ENCODE measurements at places on chromosomes 6 and 20.

DNA sequence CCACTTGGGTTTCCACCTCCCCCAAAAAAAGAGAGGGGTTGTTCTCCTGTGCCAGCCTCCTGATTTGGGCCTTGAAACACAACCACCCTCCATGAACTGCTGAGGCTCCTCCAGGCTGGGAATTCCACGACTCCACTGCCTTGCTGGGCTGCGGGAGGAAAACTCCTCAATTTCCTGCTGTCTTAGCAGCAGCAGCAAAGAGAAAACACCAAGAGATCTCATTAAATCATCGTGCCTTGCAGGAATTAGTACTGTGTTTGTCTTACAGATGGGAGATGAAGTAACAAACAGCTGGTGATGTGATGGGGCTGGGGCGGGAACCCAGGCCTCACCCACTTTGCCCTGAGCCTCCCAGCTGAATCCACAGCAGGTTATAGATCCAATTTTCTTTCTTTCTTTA is 29.0 kb downstream of the BPIFB1 start:
- no peak for DNase-seq

GRCh38 chr6:156689656-156690055 is 87.5 kb upstream of the ARID1B start:
- no peak for DNase-seq

- DNase-seq = no peak
These were observed 198.7 kb upstream of the SGK1 start for GRCh38 chr6:134516582-134516981.

DNA sequence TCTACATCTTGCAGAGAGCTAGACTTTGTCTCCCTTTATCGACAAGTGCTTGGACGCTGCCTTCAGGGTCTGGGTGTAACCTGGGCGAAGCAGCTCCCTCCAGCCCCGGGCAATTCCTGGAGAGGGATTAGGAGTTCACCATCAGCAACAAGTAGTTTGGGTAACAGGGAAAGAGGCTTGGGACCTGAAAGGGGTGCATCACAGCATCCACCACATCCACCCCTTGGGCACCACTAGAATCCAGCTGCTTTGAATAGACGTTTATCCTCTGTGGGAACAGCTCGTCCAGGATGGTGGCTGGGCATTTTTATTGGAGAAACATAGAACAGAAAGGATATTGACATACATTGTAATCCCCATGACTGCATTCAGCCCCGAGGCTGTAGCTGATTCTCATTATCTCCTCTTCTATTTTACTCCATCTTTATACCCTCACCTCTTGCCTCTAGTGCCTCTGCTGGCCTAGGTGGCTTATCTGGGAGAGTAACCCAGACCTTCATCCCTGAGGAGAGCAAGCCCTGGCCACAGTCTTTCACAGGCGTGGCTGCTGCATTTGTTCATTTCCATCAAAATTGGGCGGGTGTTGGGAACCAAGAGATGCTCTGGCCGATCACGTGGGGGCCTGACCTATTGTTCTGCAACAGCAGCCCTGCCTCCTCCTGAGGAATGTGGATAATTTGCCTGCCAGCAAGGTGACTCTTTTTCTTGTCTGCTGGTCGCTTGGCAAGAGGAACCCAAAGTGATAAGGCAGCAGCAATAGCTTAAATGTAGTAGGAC is 109.2 kb upstream of the RALGAPA2 start:
- DNase-seq = no peak

GRCh38 chr6:161163466-161164181 is 110.2 kb downstream of the AGPAT4 start:
- no peak for DNase-seq

DNA sequence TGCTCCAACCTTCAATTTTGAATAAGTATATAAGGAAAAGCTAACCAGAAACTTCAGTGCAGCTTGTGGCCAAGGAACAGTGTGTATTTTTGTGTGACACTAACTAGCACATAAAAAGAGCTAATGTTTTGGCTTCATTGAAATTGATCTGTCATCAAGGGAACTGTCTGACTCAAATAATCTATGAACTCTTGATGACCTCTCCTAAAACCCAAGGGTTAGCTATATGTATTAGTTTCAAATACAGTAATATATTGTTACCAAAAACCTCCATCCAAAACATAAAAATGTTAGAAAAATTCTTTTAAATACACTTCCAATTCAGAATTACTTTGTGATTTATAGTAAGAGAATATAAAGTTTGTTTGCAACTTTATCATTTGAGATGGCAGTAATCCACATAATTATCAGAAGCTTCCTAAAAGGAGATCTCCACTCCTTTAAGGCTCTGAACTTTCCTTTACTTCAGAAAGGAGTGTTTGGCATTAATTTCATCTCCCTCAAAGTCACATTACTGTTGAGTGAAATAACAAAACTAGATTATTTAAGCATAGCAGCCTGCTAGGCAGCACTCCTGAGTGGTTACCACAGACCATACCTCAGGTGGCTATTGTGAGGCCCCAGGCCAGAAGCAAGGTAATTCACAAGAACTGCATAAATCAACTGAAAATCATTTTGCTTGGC is 46.3 kb upstream of the HSF2 start:
- DNase-seq = no peak

DNA sequence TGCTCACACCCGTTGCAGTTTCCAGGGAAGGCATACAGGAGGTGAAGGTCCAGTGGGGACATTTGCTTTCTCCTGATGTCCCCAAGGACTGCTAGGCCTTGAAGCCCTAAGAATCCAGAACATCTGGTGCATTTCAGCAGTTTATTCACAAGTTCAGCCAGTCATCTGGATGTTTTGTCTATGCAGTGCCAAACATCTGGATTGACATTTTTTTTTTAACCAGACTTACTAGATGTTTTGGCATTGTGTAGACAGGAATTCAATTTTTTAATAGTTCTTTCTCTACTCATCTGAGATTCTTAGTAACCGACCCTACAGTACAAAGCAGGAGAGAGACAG is 256.2 kb downstream of the CLIC5 start:
- no peak for DNase-seq

DNA sequence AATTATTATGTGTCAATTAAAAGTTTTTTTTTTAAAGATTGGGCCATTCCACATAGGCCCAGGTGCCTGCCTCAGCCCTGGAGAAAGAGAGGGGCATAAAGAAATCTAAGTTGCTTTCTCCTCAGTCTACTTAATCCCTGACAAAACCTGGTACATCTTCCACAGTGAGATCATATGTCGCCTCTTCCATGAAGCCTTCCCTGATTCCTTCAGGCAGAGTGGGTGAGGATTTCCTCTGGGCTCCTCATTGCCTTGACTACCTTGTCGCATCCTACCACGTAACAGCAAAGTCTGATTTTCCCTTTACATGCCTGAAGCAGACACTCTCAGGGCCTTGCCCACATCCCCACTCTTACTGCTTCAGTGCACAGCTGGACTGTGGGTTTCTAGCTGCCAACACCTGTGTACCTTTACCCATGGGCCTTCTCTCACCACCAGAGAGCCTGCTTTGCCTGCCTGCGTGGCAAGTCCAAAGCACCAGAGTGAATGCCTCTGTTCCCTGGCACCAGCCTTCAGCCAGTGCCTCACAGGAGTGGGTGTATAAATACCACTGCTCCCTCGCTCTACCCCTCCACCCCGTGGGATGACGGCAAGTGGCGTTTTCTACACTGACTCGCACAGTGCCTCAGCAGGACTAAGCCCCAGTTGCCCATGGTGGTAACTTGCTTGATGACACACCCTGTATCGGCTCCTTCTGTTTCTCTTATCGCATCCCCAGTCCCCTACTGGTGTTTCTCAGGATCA is 68.0 kb downstream of the EYA2 start:
- no peak for DNase-seq

DNA sequence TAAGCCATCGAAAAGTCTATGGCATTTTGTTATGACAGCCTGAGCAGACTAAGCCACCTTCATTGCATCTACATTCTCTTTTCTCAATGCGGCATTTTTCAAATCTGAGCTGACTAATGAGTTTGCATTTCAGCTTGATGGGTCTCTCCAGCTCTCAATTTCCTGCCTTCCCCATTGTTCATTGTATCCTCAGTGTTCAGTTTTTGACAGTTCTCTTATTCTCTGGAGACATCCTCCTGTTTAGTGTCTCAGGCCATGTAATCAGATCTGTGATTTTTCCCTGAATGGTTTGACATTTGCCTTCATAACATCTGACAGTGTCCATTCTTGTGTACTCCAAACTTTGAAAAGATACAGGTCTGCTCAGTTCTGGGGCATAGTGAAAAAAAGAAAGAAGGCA is 27.9 kb upstream of the MCM3 start:
- DNase-seq = no peak

DNA sequence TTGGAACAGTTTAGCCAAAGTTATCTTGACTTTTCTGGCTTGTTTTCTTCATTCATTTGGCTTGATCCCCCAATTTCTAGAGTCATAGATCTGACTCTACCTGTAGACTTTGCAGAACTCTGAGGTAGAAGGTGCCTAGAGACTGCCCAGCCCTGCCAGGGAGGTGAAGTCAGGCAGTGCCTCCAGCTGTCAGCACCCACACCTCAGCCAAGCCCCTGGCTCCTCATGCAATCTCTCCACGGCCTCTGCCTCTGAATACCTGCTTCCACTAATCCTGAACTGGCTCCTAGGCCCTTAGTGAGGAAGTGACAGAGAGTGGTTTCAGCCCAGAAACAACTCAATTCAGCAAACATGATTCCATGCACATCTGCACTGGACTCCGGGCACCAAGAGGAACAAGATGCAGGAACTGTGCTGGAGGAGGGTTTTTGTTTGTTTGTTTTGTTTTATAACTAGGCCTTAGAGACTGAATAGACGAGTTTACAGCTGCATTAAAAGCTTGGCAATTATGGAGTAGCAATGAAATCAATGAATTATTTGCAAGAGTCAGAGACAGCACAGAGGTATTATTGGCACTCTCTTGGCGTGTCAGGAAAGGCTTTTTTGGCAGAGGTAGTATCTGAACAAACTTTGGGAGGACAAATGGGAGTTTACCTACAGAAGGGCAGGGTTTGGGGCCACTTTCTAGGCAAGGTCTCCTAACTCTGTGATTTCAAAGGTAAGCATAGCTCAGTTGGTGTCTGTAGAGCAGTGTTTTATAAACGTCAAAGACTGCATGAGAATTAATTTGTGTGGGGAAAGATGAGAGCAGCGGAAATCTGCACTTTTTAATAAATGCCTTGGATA is 25.2 kb downstream of the TGM3 start:
- no peak for DNase-seq

GRCh38 chr20:33465481-33466302 is 22.1 kb upstream of the SNTA1 start:
- DNase-seq = no peak

DNA sequence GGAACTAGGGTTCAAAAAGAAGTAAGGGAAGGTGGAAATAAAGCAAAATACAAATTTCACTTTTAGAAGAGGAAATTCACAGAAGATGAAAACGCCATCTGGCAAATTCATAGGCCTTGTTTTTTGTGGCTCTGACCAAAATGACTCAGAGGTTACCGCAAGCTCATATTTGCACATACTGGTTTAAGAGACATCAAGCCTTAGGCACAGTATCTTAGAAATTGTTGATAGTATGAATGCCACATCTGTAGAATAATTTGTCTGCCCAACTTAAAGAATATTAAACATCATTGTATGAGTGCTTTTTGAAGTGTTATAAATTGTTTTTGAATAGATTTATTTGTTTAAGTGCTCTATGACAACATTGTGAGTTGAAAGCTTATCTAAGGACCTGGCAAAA is 10.6 kb downstream of the TAAR1 start:
- DNase-seq = peak; percentile 35

DNA sequence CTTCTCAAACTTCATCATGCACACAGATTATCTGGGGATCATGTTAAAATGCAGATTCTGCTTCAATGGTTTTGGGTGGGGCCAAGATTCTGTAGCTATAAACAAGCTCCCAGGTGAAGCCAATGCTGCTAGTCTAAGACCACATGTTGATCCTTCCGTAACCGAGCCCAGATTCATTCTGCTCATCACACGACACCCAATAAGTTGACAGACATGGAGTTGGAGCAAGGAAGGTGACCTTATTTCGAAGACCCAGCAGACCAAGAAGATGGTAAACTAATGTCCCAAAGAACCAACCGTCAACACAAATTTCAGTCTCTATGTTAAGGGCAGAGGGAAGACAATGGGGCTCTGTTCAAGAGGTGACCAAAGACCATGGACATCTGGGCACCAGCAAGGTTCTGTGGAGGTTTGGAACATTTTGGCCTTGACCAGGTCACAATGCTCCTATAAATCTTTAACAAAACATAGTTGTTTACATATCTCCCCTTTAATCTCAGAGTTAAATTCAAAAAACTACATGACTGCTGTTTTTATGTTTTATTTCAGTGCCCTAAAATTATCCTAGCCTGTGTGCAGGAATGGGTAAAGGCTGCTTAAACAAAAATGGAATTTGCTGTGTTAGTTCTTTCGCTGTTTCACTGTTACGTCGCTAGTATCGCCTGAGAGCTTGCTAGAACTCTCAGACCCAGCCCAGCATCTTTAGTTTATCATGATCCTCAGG is 50.1 kb downstream of the SPTLC3 start:
- no peak for DNase-seq

GRCh38 chr6:96907498-96907897 is 9.8 kb upstream of the NDUFAF4 start:
- no peak for DNase-seq

DNA sequence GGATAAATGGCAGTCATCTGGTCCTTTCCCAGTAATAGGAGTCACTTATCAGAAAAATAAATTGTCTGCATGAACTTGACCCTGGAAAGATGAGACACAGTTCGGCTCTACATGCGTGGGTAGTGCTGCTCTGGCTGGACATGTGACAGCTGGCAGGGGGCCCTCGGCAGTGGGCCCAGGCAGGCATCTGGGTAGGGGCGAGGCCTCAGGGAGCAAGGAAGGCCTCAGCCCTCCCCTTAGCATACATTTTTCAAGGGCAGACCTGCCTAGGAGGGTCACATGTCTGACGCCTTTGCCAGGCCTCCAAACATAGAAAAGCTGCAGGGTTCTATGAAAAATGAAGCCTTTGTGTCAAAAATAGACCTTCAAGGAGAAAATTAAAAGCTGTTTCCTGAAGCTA is 12.8 kb upstream of the ILRUN start:
- DNase-seq = no peak

DNA sequence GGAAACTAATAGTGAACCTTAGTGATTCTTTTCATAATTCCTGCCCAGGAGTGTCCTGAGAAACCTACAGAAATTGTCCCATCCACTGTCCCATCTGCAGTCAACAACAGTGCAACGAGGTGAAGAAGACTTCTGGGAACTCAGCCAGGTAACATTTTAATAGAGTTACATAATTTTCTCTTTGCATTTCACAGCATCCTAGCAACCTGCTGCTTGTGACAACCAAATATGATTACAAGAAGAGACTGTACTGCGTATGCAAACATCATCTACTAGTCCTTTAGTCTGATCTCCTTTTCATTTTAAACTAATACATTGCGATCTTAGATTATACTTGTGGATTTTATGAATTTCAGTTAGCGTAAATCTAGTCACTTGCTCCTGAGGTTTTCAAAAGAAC is 951.6 kb downstream of the TFAP2A start:
- no peak for DNase-seq
